MG63 (cell line): ENCODE measurements at places on chromosomes 7 and 10. TPM values are rescaled to one million over a fixed set of nuclear protein-coding genes. Genes with fewer than 3 reads are reported as not detected.

- DNase-seq, result no peak
These were observed 355.3 kb upstream of the GALNT17 start for GRCh38 chr7:70776627-70777101.

The AOC1 gene
- not detected in 2 replicates for total RNA-seq

The IQUB gene
- not detected in 2 replicates for total RNA-seq

- DNase-seq, result no peak
These were observed 1209.8 kb downstream of the REEP3 start for GRCh38 chr10:64731016-64731415.

DNA sequence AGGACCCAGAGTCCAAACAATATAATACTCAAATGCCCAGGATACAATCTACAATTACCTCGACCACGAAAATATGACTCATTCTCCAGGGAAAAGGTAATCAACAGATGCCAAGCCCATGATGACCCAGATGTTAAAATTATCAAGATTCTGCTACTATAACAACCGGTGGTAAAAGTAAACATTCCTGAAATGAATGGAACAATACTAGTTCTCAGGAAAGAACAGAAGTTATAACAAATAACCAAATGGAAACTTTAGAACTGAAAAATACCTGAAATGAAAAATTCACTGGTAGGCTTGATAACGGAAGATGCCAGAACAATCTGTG is 34.1 kb upstream of the GUSB start:
- no peak for DNase-seq
